Fibroblast of the aortic adventitia (primary cell): ENCODE measurements at places on chromosomes 7 and 10. TPM values are rescaled to one million over a fixed set of nuclear protein-coding genes. Genes with fewer than 3 reads are reported as not detected.

Gene LIPK
- not detected in 2 replicates for total RNA-seq

Gene FRA10AC1
- 9.6 and 11.3 TPM in 2 replicates for total RNA-seq

Gene FGL2
- 39.3 and 64.4 TPM in 2 replicates for total RNA-seq

Gene PRPS1L1
- total RNA-seq, result not detected in 2 replicates

Gene ITIH2
- 0.09 TPM in 1 of 2 replicates, not detected in the other for total RNA-seq

Gene DMBT1
- under 0.01 and 0.08 TPM in 2 replicates for total RNA-seq
